Skeletal muscle tissue (tissue), 5 donors: ENCODE measurements at places on chromosomes 12 and 14. TPM values are rescaled to one million over a fixed set of nuclear protein-coding genes. Genes with fewer than 3 reads are reported as not detected.

Gene STON2
- 30.8 TPM for total RNA-seq

Gene CD27
- not detected for total RNA-seq

Gene CCDC177
- not detected for total RNA-seq

Gene PROX2
- total RNA-seq = not detected

Gene SYNDIG1L
- under 0.01 TPM for total RNA-seq

Gene SLCO1B3
- under 0.01 TPM for total RNA-seq

Gene BIN2
- total RNA-seq = 3.1 TPM

Gene LRRC10
- 0.52 TPM for total RNA-seq

Gene ZDHHC22
- 0.52 TPM for total RNA-seq

Gene TCL1B
- 1.0 TPM for total RNA-seq

Gene MYF6
- total RNA-seq = 136 TPM

Gene TAS2R19
- total RNA-seq = 9.9 TPM

Gene PRIMA1
- total RNA-seq = 0.52 TPM

Gene KCNJ8
- total RNA-seq = 32.4 TPM

Gene LBHD2
- not detected for total RNA-seq

Gene AICDA
- not detected for total RNA-seq

Gene MRPL51
- total RNA-seq = 141 TPM

Gene POTEM
- total RNA-seq = not detected

Gene ALG10
- total RNA-seq = 10.4 TPM

Gene NINJ2
- total RNA-seq = 2.6 TPM

Gene HOTAIR
- 2.1 TPM for total RNA-seq

Gene TCP11L2
- total RNA-seq = 50.6 TPM

Gene CMA1
- total RNA-seq = 0.52 TPM

Gene RBP5
- not detected for total RNA-seq

Gene KLHL33
- 2.1 TPM for total RNA-seq

Gene RFX4
- not detected for total RNA-seq

Gene ETV6
- total RNA-seq = 4.2 TPM

Gene AKAP3
- total RNA-seq = 1.0 TPM

Gene SLC6A15
- total RNA-seq = 0.52 TPM

Gene GXYLT1
- total RNA-seq = 11.5 TPM

Gene NTS
- total RNA-seq = 2.6 TPM

Gene ENDOU
- 1.0 TPM for total RNA-seq

Gene DTX1
- 3.1 TPM for total RNA-seq

Gene BCL2L2
- 11.0 TPM for total RNA-seq

Gene LUM
- total RNA-seq = 396 TPM

Gene INSM2
- not detected for total RNA-seq

Gene ABCD2
- total RNA-seq = 1.0 TPM

Gene ALX1
- 0.52 TPM for total RNA-seq

Gene NPFF
- total RNA-seq = not detected

Gene BDKRB1
- total RNA-seq = not detected

Gene JDP2
- 24.5 TPM for total RNA-seq

Gene PTGR2
- total RNA-seq = 5.7 TPM

Gene TAS2R10
- 2.1 TPM for total RNA-seq

Gene SLC22A17
- 12.5 TPM for total RNA-seq

Gene DLGAP5
- total RNA-seq = 4.2 TPM

Gene ACRBP
- 1.0 TPM for total RNA-seq

Gene TAS2R7
- total RNA-seq = not detected

Gene REC8
- 2.1 TPM for total RNA-seq

Gene CRIP1
- total RNA-seq = 5.2 TPM

Gene SLC7A7
- total RNA-seq = 15.1 TPM
